Gastrocnemius medialis (tissue), 4 donors: ENCODE measurements at places on chromosomes 12 and 14. TPM values are rescaled to one million over a fixed set of nuclear protein-coding genes. Genes with fewer than 3 reads are reported as not detected.

The SLC5A8 gene
- total RNA-seq = not detected

The INHBC gene
- 0.35 TPM for total RNA-seq

The HSPA2 gene
- total RNA-seq = 69.6 TPM

The OR4Q2 gene
- total RNA-seq = not detected

The KCNC2 gene
- not detected for total RNA-seq

The FAIM2 gene
- not detected for total RNA-seq

The APPL2 gene
- total RNA-seq = 21.4 TPM

GRCh38 chr14:56008150-56008549 is 110.1 kb upstream of the PELI2 start:
- H3K27ac ChIP-seq = no peak overlapping the region
- H3K36me3 ChIP-seq = no peaks in the 10 kb centered on the region
- DNase-seq = no peak
- H3K4me1 ChIP-seq = no peaks in the 10 kb centered on the region

DNA sequence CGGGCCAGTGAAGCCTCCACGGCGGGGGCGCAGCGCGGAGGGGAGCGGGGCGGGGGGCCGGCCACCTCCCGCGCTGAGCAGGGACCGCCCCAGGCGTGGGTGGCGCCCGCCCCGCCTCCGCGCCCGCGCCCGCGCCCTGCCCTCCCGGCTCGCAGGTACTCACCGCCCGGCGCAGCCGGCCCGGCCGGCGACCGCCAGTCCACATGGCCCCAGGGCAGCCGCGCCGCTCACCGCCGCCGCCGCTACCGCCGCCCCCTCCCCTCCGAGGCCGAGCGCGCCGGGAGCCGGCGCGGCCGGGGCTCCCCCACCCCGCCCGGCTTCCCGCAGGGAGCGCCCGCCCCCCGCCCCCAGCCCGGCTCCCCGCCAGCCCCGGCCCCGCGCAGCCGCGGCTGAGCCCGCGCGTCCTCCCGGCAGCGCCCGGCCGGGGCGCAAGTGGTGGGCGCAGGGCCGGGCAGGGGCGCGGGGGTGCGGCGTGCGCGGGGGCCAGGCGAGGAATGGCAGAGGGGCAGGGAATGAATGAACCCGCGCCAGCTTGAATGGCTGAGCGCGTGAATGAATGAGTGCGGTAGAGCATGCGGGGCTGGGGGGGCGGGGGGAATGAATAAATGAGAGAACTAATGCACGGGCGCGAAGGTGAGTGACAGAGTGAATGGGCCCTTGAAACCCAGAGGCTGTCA is at the start of gene BEGAIN:
BEGAIN (minus strand) TSS at position 332 of the 677 bp plus-strand sequence; CDS start at position 205, 127 bp downstream.
- H3K36me3 ChIP-seq = no peaks in the 10 kb centered on the region
- peaks cover 31% of the 10 kb centered on the region for H3K27me3 ChIP-seq
- peak within 1 kb of the TSS; percentile 46 for H3K4me3 ChIP-seq

GRCh38 chr14:95297832-95298231 is 21.9 kb downstream of the CLMN start:
- no peaks in the 10 kb centered on the region for H3K36me3 ChIP-seq
- no peaks in the 10 kb centered on the region for H3K4me1 ChIP-seq
- no peak overlapping the region for H3K4me3 ChIP-seq
- H3K27ac ChIP-seq = no peak overlapping the region
- no peak for DNase-seq
- no peaks in the 10 kb centered on the region for H3K27me3 ChIP-seq

GRCh38 chr12:51205350-51205749 is 12.5 kb downstream of the POU6F1 start:
- no peaks in the 10 kb centered on the region for H3K27me3 ChIP-seq
- H3K27ac ChIP-seq = no peak overlapping the region
- DNase-seq = no peak
- peaks cover 25% of the 10 kb centered on the region for H3K36me3 ChIP-seq

DNA sequence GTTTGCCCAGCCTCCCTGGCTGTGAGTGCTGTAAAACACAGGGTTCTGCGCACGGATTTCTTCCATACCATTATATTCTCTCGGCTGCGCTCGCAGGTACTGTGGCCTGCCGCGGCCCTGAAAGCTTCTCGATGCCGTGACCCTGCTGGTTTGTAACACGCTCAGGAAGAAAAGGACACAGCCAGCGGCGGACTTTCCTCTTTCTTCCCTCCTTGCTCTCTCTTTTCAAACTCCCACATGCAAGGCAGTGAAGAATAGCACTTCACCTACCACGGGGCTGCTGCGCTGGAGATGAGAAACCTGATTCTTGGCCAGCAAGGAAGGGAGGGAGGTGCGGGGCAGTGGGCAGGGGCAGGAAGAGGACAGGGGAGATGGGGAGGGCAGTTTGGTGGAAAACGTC is 130.2 kb downstream of the RBM19 start:
- H3K36me3 ChIP-seq = no peaks in the 10 kb centered on the region
- no peaks in the 10 kb centered on the region for H3K4me1 ChIP-seq
- no peaks in the 10 kb centered on the region for H3K27me3 ChIP-seq
- H3K4me3 ChIP-seq = no peak overlapping the region

DNA sequence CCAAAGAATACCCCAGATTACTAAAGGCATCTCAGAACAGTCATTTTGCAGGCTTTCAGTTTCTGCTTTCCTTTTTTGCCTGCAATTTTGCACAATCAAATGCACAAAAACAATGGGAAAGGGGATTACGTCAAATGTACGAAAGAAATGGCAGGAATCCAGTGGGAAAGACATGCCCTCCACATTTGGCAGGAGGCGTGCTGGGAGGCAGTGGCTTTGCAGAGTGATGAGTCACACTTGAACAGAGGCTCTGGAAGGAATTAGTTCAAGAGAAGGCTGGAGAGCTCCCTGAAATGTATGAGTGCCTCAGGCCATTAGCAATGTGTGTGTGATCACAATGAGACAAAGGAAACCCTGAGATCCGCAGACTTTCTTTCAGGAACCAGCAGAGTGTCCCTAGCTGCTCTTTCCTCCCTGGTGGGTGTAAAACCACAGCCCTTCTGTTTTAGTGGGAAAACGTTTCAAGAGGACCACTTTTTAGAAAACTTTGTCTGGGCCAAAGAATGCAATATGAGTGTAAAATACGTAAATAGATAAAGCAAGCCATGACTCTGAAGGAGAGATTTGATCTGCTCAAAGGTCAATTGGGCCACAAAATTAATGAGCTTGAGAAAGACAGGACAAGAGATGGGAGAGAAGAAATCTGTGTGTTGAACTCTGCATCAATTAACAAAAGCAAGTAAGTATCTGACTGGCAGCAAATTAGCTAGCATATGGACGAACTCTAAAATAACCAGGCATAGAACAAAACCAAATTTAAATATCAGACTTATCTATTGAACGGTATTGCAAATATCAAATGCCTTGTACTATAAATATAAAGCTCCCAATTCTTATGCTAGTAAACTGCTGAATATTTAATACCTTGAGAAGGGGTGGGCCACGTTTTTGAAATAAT is 155.4 kb upstream of the PDE3A start:
- H3K4me1 ChIP-seq = peaks cover 13% of the 10 kb centered on the region
- no peaks in the 10 kb centered on the region for H3K27me3 ChIP-seq
- peak overlapping the region; percentile 56 for H3K27ac ChIP-seq
- peak; percentile 68 for DNase-seq
- H3K36me3 ChIP-seq = no peaks in the 10 kb centered on the region

DNA sequence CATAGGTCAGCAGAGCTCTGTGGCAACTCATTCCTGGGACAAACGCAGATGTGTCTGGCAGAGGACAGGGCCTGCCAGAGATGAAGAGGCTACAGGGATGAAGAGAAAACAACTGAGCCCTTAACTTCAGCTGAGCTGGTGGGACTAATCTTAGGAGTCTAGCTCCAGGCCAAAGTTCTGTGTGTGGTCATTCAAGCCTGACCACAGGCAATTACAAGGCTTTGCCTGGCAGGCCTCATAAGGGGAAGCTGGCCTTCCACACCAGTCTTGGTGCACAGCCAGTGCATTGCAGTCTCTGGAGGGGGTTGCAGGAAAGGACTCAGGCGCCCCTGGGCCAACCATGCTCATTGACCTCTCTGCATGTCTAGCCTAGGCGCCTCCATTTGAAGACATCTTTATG is 127.6 kb upstream of the DAAM1 start:
- H3K4me1 ChIP-seq = no peaks in the 10 kb centered on the region
- DNase-seq = no peak
- H3K27me3 ChIP-seq = no peaks in the 10 kb centered on the region
- no peaks in the 10 kb centered on the region for H3K36me3 ChIP-seq

DNA sequence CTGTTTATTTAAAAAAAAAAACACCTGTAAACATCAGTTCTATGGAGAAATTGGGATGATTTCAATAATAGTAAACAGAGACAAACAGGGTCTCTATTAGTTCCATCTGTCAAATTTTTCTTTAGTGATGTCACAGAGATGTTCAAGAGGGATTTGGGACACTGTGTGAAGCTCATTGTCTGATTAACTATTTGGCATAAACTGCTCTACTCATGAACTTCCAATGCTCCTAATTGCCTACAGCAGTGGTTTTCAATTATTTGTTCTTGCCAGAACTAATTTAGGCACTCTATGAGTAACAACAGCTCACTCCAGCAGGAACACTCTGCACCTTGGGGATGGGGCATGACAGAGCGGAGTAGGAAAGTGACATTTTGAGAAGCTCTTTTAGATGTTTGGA is 250.1 kb upstream of the PRKD1 start:
- no peaks in the 10 kb centered on the region for H3K4me1 ChIP-seq
- H3K27me3 ChIP-seq = no peaks in the 10 kb centered on the region
- DNase-seq = no peak

- H3K36me3 ChIP-seq = no peaks in the 10 kb centered on the region
- peaks cover 3% of the 10 kb centered on the region for H3K4me1 ChIP-seq
- no peak overlapping the region for H3K4me3 ChIP-seq
Observed at GRCh38 chr12:68348419-68348818, 16.3 kb upstream of the MDM1 start.

DNA sequence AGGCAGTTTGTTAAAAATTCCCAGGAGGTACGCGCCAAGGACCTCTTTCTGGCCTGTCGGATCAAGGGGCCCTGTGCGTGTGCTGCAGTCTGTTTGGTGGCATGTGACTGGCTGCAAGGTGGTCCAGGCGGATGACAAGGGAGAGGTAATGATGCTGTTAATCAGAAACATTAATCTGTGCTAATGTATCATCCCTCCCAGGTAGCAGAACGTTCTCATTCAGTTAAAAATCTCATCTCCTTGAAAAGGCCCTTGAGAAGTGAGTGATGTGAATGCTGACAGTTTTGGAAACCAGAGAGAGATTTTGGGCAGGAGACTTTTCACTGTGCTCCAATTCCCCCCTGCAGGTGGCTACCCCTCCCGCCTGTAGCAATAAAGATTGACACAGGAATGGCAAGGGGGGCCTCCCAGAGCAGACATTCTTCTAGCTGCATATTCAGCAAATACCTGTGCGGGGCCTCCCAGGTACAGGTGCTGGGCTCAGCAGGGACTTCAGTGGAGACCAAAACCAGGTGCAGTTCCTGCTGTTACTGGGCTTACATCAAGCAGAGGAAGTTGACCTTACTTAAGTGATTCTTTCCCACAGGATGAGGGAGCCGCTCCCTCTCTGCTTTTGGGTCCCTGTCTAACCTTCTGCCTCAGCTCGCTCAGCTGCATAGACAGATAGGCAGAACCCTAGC is 364.8 kb downstream of the CACNA1C start:
- no peak overlapping the region for H3K4me3 ChIP-seq
- no peak overlapping the region for H3K27ac ChIP-seq
- no peaks in the 10 kb centered on the region for H3K36me3 ChIP-seq
- no peak for DNase-seq
- no peaks in the 10 kb centered on the region for H3K4me1 ChIP-seq

GRCh38 chr14:59905188-59905587 is 14.8 kb upstream of the LRRC9 start:
- no peaks in the 10 kb centered on the region for H3K4me1 ChIP-seq
- H3K36me3 ChIP-seq = no peaks in the 10 kb centered on the region
- no peak overlapping the region for H3K27ac ChIP-seq
- no peak overlapping the region for H3K4me3 ChIP-seq
- no peak for DNase-seq

DNA sequence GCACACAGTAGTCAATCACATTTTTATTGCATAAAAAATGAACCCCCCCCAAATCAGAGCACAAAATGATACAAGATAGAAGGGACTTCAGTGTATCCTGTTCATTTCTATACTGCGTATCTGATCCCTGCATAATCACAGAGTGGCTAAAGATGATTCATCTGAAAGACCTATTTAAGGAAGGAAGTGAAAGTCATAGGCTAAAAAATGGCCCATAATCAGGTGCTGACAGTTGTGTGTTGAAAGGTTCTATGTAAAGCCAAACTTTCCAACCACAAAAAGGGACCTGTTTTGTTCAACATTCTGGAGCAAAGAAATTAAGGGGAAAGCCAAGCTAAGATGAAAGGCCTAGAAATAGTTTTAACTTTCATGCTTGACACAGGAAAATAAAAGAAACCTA is 147.8 kb upstream of the ATP2B1 start:
- DNase-seq = no peak
- H3K36me3 ChIP-seq = no peaks in the 10 kb centered on the region
- H3K4me1 ChIP-seq = no peaks in the 10 kb centered on the region
- H3K27ac ChIP-seq = no peak overlapping the region
- no peaks in the 10 kb centered on the region for H3K27me3 ChIP-seq

- H3K27me3 ChIP-seq = no peaks in the 10 kb centered on the region
- peaks cover 77% of the 10 kb centered on the region for H3K4me1 ChIP-seq
- no peaks in the 10 kb centered on the region for H3K36me3 ChIP-seq
- H3K27ac ChIP-seq = peak overlapping the region; percentile 99
- H3K4me3 ChIP-seq = no peak overlapping the region
- DNase-seq = peak; percentile 69
Observed at GRCh38 chr14:54687750-54688119, 120.8 kb downstream of the SAMD4A start.

GRCh38 chr12:89138048-89138852 is 214.1 kb downstream of the DUSP6 start:
- H3K36me3 ChIP-seq = no peaks in the 10 kb centered on the region
- H3K27me3 ChIP-seq = no peaks in the 10 kb centered on the region
- no peak for DNase-seq
- H3K27ac ChIP-seq = no peak overlapping the region

GRCh38 chr14:20818861-20819260 is 16.2 kb upstream of the RNASE1 start:
- H3K27ac ChIP-seq = no peak overlapping the region
- no peaks in the 10 kb centered on the region for H3K36me3 ChIP-seq
- DNase-seq = no peak
- H3K4me1 ChIP-seq = no peaks in the 10 kb centered on the region

DNA sequence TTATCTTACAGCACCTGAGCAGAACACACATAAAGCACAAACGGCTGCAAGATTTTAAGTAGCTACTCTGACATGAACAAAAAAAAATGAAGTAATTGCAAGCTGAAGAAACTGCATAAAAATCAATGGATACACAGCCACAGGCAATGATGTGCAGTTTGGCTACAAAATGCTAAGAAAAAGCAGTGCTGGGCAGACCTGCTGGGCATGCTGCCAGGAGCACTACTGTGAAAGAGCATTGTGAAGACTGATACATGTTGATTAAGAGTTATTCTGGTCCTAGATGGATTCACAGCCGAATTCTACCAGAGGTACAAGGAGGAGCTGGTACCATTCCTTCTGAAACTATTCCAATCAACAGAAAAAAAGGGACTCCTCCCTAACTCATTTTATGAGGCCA is 20.1 kb upstream of the RTN1 start:
- H3K36me3 ChIP-seq = no peaks in the 10 kb centered on the region
- H3K4me1 ChIP-seq = no peaks in the 10 kb centered on the region
- DNase-seq = no peak
- no peak overlapping the region for H3K27ac ChIP-seq
- no peak overlapping the region for H3K4me3 ChIP-seq

- peak; percentile 26 for DNase-seq
- H3K36me3 ChIP-seq = no peaks in the 10 kb centered on the region
- peaks cover 48% of the 10 kb centered on the region for H3K4me1 ChIP-seq
Observed at GRCh38 chr12:30694412-30695198, 1.1 kb downstream of the IPO8 start.
